Caudate nucleus (tissue), 63 donors: ENCODE measurements at places on chromosomes 6 and 20.

DNA sequence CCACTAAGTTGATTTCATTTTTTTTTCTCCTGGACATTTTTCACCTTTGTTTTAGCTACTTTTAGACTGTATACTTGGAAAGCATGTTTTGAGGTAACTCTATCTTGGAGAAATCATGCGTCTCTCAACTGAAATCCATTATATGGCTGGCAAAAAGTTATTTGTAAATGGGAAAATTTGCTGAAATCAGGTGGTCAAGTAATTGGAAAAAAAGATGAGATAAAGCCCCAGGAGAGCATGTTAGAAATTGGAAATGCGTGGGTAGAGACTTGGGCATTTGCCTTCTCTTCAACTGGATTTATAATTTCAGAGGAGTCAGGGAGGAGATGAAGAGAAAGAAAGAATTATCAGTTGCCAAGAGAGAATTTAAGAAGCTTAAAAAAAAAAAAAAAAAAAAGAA, 217.1 kb upstream of the MAP3K7 start:
- DNase-seq: no peak

GRCh38 chr6:151068761-151069312, 170.9 kb upstream of the AKAP12 start:
- no peak for DNase-seq

DNA sequence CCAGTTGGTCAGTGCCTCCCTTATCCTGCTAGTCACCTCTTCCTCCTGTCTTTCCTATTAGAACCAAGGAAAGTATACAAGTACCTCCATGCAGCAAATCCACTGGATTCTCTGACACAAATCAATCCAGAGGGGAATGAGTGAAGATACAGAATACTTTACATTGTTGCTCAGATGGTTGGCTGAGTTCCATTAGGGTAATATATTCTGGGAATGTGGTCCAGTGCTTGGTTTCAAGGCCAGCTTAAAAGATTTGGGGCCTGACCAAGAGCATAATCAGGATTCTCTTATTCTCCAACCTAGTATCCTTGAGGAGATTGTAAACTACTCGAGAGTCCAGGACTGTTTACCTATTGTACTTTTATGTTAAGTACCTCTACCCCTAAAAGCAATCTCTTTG, 23.0 kb downstream of the CARMIL1 start:
- DNase-seq: no peak

DNA sequence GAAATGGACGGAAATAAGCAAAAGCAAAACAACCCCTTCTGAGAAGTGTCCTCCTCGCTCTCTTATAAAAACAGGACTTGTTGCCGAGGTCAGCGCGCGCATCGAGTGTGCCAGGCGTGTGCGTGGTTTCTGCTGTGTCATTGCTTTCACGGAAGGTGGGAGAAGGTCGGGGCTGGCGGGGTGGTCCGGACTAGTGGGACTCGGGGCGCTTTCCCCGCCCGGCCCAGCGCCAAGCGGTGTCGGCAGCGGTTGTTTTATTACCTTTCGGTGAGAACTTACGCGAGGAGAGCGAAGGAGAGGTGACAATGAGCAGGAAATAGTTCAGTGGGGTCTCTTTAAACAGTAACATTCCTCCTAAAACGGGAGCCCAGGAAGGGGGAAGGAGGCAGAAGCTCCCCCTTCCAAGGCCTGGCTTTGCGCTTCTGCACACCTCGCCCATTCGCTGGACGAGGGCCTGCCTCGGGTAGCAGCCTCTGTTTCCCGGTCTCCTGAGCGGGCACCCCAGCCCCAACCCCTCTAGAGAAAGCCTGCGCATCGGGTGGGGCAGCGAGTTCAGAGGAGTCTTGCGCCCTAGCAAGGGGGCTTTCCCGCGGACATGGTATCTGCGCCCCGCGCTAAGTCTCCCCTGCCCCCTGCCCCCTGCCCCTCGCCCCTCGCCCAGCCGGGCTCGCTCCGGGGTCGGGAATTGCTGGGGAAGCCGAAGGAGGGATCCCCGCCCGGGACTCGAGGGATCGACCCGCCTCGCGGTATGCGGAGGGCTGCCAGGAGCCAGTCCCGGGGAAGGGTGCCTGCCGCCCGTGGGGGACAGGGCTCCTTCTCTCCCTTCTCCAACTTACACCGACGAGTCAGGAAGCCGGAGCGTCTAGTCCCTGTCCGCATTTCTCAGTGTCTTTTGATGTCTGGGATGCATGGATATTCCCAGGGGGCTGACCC, 1.2 kb upstream of the TBXT start:
- no peak for DNase-seq

GRCh38 chr20:47305667-47306066, 50.8 kb downstream of the ZMYND8 start:
- DNase-seq: no peak

GRCh38 chr6:42702200-42702599, 20.2 kb downstream of the PRPH2 start:
- no peak for DNase-seq

- DNase-seq: no peak
These were observed 41.9 kb downstream of the OGFRL1 start for GRCh38 chr6:71330501-71330900.

DNA sequence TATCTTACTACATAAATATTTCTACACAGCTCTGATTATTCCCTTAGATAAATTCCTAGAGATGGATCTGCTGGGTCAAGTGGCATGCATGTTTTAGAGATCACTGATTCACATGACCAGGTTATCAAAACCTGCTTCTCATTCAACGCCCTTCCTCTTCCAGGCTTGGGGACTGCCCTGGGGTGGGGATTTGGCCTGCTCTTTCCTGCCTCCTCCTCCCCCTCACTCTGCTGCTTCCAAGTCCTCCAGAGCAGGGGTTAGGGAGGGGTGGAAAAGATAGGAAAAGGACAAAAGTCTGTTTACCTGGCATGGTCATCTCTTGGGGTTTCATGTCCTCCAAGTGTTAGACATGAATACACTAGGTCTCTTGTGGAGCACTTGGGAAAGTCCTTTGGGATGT, 105.6 kb upstream of the GPR6 start:
- DNase-seq: no peak

- no peak for DNase-seq
These were observed 18.4 kb downstream of the SLC22A23 start for GRCh38 chr6:3438190-3439167.

- DNase-seq: no peak
These were observed 56.1 kb downstream of the SGK1 start for GRCh38 chr6:134261766-134262165.

- DNase-seq: no peak
These were observed 237.5 kb upstream of the JAG1 start for GRCh38 chr20:10911298-10911697.

DNA sequence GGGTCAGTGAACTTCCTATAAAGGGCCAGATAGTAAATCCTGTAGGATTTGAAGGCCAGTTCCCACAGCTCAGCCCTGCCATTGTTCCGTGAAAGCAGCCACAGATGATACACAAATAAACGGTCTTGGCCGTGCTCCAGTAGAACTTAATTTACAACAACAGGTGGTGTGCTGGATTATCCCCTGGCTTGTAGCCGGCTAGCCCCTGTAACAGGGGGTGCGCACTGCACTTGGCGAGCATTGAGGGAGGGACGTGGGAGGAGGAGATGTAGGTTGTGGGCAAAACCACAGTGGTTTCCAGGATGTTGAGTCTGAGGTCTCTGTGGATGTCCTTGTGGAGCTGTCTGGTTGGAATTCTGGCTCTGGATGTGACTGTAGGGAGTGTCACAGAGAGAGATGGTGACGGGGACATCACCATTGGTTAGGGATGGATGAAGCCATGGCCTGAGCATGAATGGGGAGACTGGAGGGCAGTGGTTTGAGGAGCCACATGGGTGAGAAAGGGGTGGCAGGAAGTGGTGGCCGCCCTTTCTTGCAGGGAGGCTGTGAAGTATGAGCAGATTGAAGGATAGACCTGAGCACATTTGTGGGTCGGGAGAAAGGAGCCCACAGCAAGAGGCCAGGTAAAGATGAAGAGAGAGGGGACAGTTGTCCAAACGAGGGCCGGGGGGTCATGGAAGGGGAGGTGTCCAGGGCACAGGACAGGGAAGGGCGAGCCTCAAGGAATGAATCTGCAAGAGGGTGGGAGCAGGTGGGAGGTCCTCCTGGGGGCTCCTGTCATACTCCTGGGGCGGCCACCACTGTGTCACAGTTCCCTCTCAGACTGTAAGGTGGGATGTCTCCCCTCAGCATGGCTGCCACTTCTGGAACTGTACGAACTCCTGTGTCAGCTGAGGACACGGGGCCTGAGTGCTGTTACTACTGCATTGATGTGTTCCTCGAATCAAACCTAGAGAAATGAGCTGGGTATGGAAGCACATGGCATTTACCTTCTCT, 53.6 kb downstream of the CDH26 start:
- DNase-seq: no peak

DNA sequence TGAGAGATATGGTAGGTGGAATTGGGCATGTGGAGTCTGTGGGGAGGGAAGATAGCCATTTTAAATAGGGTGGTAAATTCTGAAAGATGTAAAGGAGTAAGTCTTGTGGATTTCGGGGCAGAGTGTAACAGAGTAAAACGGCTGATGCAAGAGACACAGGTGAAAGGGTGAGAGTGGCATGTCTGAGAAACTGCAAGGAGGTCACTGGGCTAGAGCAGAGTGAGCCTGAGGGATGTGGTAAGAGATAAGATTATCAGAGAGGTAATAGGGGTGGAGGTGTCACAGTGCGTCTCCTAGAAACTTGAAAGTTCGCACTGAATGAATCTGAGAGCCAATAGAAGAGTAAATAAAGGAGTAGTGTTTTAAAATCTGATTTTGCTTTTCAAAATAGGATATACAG, 308.1 kb downstream of the EPM2A start:
- DNase-seq: no peak

DNA sequence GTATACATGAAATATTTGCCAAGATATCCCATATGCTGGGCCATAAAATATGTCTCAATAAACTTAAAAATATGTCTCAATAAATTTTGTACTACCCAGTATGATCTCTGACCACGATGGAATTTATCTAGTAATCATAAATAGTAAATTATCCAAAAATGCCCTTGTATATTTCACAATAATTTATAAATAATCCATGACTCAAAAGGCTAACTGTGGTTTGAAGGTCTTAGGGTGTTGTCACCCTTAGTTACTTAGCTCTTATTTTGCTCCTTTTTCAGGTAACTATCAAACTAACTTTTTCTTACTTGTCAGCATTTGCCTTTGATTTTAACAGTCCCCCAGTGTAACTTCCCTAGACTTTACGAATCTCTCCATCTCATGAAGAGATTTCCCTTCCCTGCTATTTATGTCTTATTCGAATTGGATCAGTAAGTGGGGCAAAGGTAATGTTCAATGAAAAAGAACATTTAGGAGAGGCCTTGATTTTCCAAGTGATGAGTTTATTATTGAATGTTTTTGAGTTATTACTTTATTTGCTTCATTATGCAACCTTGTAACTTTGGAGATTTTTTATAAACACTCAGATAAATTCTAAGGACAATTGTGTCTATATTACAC, 109.0 kb upstream of the THBS2 start:
- no peak for DNase-seq

- DNase-seq: no peak
These were observed 18.5 kb upstream of the FAM184A start for GRCh38 chr6:119096721-119097565.

DNA sequence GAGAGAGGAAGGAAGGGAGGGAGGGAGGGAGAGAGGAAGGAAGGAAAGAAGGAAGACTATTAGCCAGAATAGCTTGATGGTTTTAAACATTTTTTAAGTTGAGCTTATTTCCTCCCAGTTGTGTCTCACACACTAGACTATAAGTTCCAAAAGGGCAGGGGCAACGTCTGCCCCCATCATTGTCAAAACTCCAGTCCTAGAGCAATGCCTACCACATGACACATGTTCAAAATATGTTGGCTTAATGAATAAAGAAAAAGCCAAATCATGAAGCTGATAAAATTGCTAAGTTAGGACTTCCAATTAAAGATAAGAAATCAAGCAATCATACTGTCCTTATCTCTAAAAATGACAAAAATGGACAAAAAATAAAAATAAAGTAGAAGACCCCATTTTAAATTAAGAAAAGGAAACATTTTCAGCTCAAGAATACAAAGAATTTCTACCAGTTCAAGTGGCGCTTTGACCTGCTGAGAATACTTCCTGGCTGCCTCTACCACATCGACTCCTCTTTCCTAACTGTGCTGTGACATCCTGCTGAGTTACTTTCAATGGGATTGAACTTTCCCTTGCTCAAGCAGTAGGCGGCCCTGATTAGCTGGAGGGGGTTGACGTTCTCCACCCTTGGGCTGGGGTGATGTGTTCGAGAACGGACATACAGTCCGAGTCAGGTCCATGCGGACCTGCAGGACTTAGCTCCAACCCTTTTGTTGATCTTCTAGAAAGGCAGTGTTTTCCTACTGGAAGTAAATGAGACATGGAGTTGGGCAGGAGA, 283.9 kb upstream of the FOXQ1 start:
- no peak for DNase-seq

GRCh38 chr6:106118835-106119431, 32.8 kb downstream of the PRDM1 start:
- DNase-seq: no peak

GRCh38 chr20:51529758-51530157, 12.8 kb downstream of the NFATC2 start:
- no peak for DNase-seq

GRCh38 chr6:20112241-20112640, 100.0 kb downstream of the MBOAT1 start:
- no peak for DNase-seq
